ENCODE measurements at places on chromosomes 16 and 17.

- DNase-seq: no peak
Observed at GRCh38 chr17:50394711-50395110, 2.6 kb downstream of the LRRC59 start.

GRCh38 chr16:28879261-28879840 is 1.1 kb downstream of the ATP2A1 start:
- DNase-seq: no peak

GRCh38 chr17:81386646-81387099 is 8.6 kb upstream of the BAHCC1 start:
- DNase-seq: no peak

DNA sequence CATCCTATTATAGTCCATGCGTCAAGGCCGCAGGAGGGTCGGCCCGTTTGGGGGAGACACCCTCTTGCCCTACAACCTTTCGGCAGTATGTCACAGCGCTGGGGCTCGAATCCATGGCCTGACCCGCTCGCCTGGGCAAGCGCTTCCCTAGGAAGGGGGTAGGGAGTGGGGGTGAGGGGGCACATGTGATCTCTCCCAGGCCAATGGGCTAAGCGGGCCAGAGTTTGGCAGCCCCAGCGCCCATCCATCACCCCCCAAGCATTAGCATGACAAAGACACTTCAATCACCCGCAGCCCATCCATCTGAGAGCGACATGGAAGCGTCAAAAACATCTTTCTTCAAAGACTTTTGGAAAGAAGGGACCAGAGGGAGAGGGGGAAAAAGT is at the start of gene HOXB1:
Gene HOXB1, minus strand, starts transcription at position 125 of the 386 bp plus-strand sequence. Its CDS starts 107 bp downstream, at position 18.
- no peak for DNase-seq

DNA sequence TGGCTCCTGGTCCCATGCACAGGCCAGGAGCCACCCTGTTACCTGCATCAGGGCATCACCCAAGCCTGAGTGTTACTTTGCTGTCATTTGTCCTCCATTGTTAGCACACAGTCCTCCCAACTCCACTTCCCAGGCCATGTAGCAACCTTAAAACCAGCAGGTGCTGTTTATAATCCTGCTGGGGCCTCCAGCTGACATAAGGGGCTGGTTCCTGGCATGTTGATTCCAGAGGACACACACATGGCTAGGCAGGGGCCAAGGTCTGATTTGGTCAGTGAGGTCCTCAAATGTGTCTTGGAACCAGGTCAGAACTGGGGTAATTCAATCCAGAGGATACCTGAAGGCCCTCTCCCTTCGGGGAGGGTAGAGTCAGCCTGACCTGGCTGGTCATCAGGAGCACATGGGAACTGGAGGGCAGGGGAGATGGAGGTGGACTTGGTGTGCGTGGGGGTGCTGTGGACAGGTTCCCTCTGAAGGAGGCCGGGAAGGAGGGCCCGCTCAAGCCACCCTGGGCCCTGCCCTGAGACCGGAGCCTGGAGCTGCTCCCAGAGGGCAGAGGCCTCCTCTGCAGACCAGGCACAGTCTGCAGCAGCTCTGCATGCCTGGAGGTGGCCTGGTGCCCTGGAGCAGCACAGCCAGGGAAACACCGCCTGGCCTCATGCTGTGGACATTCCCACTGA is 6.6 kb downstream of the ADORA2B start:
- no peak for DNase-seq

- no peak for DNase-seq
Observed at GRCh38 chr17:20092973-20093626, 83.9 kb downstream of the SPECC1 start.

- DNase-seq: no peak
Observed at GRCh38 chr17:31114956-31115555, 20.3 kb downstream of the NF1 start.

DNA sequence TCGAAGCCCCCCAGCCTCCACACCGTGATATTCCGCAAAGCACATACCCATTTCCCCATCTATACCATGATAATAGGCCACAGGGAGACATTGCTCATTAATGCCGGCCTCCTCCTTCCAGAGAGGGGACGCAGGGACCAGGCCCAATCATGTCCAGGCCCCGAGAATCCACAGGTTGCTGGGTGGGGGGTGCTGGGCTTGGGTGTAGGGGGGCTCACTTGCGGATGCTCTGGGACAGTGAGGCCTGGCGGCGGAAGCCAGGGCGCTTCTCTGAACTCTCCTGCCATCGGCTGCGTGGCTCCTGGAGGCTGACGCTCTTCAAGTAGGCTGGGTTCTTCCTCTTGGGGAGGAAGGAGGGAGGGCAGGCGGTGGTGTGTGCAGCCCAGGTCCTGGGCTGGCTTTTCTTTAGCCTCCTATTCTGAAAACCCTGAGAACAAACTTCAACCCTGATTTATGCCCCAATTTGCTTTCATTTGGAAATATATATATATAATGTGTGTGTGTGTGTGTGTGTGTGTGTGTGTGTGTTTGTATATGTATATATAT is 12.2 kb downstream of the AANAT start:
- DNase-seq: no peak

DNA sequence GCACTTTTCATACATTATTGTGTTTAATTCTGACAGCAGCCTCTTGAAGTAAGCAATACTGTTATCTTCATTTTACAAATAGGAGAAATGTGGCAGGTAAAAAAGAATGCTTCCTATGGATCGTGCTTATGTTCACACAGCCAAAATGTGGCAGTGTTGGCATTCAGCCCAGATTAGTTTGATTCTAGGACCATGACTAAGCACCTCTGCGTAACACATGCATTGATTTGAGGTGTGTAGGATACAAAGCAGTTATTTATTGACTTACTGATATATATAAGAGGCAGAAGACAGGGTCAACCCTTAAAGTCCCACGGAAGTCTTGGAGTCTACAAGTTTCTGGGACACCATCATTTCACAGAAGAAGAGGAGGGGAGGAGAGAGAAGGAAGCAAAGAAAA is 1144.4 kb upstream of the GOT2 start:
- DNase-seq: no peak

- DNase-seq: peak; percentile 26
Observed at GRCh38 chr17:81253358-81254131, 14.4 kb downstream of the NDUFAF8 start.

DNA sequence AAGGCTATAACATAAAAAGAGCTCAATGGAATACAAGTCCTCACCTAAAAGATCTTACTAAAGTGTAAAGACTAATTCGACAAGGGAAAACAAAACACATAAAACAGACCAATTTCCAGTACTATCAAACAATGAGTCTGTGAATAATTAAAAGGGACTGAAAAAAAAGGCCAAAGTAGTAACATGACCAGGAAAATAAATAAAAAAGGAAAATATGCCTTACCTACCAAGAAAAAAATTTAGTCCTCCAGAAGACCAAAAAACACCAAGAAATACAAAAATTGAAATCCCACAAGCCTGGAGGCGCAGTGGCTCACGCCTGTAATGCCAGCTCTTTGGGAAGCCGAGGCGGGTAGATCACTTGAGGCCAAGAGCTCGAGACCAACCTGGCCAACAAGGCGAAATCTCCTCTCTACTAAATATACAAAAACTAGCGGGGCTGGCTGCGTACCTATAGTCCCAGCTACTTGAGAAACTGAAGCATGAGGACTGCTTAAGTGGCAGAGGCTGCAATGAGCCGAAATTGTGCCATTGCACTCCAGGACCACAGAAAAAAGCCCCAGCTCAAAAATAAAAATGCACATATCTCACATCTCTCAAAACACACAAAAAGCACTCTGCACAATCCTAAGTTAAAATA is 60.8 kb downstream of the TEX14 start:
- no peak for DNase-seq

GRCh38 chr17:69176457-69176795 is 34.7 kb upstream of the ABCA6 start:
- no peak for DNase-seq
